ENCODE measurements at places on chromosomes 12 and 14. TPM values are rescaled to one million over a fixed set of nuclear protein-coding genes. Genes with fewer than 3 reads are reported as not detected.
A peak's percentile ranks its signal among the peaks of the same experiment; 100 is the strongest.

The FOXG1 gene
- not detected for total RNA-seq

The TCL1B gene
- not detected for total RNA-seq

The SLC8A3 gene
- total RNA-seq: not detected

DNA sequence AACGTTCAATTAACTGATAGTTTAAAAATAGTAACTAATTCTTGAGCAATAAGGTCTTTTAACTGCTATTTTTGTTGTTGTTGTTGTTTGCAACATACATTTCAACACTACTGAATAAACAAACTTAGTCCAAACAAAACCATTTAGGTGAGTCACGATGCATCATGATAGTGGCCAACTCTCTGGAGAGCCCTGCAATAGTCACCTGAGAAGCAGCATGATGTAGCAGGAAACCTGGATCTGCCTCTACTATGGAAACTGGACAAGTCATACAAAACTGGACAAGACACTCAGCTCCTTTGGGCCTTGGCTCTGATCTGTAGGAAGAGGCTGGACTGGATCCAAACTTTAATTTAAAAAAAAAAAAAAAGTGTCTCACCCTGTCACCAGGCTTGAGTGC lies 117.3 kb downstream of the MED13L start:
- peaks cover 8% of the 10 kb centered on the region for H3K4me1 ChIP-seq
- no peak for DNase-seq
- H3K27me3 ChIP-seq: no peaks in the 10 kb centered on the region
- H3K4me3 ChIP-seq: no peak overlapping the region
- no peak overlapping the region for H3K27ac ChIP-seq
- no peaks in the 10 kb centered on the region for H3K36me3 ChIP-seq

DNA sequence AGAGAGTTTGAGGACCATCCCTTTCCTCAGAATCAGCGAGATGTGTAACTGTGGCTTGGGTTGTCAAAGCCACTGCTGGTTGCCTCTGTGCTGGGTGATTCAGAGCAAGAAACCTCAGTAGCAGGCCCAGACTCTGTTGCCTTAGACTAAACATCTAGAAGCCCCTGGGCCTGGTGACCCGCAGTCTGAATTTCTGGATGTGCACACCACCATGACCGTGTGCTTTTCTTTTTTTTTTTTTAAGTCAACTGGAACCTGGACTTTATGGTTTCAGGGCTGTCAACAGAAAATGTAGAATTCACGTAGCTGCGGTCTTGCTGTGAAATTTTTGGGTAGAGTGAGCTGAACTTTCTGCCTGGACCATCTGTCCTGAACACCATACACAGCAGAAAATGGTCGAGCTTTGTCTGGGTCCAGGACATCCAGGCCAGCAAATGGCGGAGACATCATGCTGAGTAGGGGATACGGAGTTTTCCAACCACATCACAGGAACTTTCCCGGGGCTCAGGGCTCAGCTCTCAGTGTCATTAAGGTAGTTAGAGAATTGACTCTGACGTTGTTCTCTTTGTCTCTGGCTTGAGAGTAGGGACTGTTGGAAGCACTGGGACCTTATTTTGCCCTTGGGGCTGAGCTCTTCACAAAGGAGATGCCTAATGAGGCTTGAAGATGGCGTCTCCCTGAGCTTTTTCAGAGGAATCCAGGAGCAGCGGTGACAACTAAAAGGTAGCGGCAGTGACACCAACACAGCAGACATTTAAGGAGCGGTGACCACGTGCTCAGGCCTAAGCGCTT lies 23.0 kb upstream of the BATF start:
- H3K4me3 ChIP-seq: no peak overlapping the region
- H3K36me3 ChIP-seq: no peaks in the 10 kb centered on the region
- no peaks in the 10 kb centered on the region for H3K27me3 ChIP-seq
- no peak for DNase-seq
- no peak overlapping the region for H3K27ac ChIP-seq

DNA sequence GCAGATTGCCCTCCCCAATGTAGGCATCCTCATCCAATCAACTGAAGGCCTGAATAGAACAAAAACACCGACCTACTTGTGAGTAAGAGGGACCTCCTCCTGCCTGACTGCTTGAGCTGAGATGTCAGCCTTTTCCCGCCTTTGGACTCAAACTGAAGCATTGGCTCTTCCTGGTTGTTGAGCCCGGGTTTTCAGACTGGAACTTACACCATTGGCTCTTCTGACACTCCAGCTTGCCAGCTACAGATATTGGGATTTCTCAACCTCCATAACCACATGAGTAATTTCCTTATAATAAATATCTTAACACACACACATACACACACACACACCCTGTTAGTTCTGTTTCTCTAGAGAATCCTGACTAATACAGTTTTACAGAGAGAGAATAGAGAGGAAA lies 173.4 kb upstream of the NTF3 start:
- no peak overlapping the region for H3K4me3 ChIP-seq
- H3K27me3 ChIP-seq: no peaks in the 10 kb centered on the region
- H3K27ac ChIP-seq: no peak overlapping the region
- no peaks in the 10 kb centered on the region for H3K36me3 ChIP-seq

GRCh38 chr12:119594772-119595445 lies 1.3 kb downstream of the TMEM233 start:
- peaks cover 50% of the 10 kb centered on the region for H3K27me3 ChIP-seq
- peak overlapping the region; percentile 50 for H3K4me3 ChIP-seq
- H3K27ac ChIP-seq: no peak overlapping the region

DNA sequence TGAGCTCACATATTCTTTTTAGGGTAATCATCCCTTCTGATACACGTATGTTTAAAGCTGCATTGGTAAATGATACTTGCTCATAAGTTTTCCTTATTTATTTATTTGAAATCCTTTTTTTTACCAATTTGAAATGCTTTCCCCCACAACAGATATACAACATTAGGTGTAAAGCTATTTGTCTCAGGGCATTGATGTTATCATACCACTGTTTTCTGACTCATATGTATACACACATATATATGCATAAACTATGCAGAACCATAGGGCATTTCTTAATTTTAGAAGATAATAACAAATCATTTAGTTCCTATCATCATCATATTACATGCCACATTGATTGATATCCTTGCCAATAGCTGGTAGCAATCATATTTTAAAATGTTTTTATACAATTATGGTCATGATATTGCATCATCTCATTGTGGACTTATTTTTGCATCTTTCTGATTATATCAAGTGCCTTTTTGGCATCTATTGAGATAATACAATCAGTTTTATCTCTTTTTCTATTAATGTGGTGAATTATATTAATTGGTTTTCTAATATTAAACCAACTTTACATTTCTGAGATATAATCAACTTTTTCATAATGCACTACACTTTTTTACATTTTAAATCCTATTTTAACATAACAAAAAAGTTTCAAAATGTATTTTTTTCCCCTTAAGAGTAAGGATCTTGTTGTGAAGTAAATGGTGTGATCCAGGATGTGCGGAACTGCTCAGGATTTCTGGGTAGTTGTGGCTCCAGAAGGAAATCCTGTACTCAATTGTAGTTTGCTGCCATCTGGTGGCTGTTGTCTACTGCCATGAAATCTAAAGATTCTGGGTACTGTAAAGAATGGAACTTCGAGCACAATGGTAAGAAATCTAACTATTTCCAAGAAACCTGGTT lies 16.7 kb downstream of the OR9K2 start:
- no peak overlapping the region for H3K27ac ChIP-seq
- H3K4me3 ChIP-seq: no peak overlapping the region
- no peaks in the 10 kb centered on the region for H3K4me1 ChIP-seq
- H3K36me3 ChIP-seq: no peaks in the 10 kb centered on the region
- H3K27me3 ChIP-seq: no peaks in the 10 kb centered on the region

- no peak overlapping the region for H3K4me3 ChIP-seq
- no peak overlapping the region for H3K27ac ChIP-seq
- H3K4me1 ChIP-seq: no peaks in the 10 kb centered on the region
Measured at GRCh38 chr12:68761901-68762630, 16.1 kb downstream of the SLC35E3 start.

- H3K4me3 ChIP-seq: no peak overlapping the region
- H3K4me1 ChIP-seq: no peaks in the 10 kb centered on the region
- DNase-seq: peak; percentile 54
- no peaks in the 10 kb centered on the region for H3K27me3 ChIP-seq
Measured at GRCh38 chr14:76710056-76711010, 50.9 kb upstream of the VASH1 start.

DNA sequence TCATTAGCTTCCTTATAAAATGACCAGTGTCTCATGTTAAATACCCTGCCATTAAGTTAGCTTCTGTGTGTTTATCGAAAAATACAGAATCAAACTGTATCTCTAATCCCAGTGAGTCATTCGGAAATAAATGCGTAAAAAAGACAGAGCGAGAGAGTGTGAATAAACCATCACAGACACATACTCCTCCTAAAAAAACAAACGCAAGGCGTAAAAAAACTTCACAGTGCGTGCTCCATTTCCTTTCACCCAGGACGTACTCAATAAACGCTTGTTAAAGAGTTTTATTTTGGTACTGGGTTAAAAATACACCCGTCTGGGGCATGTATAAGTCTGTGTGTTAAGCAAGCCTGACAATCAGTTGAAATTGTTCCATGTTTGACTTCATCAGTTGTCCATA lies 58.8 kb upstream of the ISM2 start:
- peak overlapping the region; percentile 67 for H3K27ac ChIP-seq
- DNase-seq: no peak
- H3K27me3 ChIP-seq: no peaks in the 10 kb centered on the region
- peaks cover 77% of the 10 kb centered on the region for H3K36me3 ChIP-seq

DNA sequence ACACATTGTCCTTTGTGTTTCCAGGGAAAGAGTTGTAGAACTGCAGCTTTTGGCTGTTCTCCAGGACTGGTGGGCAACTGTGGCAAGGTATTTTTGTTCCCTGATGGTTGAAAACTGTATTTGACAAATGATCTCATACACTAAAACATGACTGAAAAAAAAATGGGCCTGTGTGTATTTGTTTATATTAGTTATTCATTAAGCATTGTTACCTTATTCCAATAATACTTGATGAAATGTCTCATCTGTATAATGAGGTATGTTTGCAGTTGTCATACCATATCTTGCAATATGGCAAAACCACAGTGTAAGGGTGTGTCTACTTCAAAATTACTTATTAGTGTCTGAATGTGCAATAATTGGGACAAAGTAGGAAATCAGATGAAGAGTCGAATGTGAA lies 479.4 kb upstream of the NOVA1 start:
- no peak overlapping the region for H3K4me3 ChIP-seq
- no peak for DNase-seq
- no peaks in the 10 kb centered on the region for H3K36me3 ChIP-seq
- H3K27ac ChIP-seq: no peak overlapping the region
- no peaks in the 10 kb centered on the region for H3K4me1 ChIP-seq
- no peaks in the 10 kb centered on the region for H3K27me3 ChIP-seq

Data from heart right ventricle (tissue), 16 donors.